ENCODE measurements at places on chromosomes 7 and 10.

DNA sequence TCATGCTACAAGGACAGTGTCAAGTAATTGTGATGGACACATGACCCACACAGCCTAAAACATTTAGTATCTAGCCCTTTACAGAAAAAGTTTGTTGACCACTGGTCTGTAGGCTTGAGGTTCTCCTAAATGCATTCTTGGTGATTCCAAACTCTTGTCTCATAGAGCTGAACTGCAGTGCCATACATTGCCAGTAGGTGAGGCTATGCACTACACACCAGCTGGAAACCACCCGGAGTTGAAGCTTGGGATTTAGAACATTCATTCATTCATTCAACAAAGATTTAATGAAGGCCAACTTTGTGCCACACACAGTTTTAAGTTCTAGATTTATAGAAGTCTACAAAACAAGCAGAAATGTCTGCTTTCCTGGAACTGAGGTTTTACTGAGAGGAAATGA, 77.3 kb upstream of the TCF7L2 start:
- no peak for DNase-seq

DNA sequence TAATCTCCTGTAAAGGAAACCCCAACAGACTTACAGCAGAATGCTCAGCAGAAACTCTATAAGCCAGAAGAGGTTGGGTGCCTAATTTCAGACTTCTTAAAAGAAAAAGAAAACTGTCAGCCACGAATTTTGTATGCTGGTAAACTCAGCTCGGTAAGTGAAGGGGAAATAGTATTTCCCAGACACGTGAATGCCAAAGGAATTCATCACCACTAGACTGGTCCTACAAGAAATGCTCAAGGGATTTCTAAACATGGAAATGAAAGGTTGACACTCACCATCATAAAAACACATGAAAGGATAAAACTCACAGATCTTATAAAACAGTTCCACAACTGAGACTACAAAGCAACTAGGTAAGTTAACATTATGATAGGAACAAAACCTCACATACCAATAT, 68.6 kb downstream of the GLCCI1 start:
- DNase-seq, result no peak

DNA sequence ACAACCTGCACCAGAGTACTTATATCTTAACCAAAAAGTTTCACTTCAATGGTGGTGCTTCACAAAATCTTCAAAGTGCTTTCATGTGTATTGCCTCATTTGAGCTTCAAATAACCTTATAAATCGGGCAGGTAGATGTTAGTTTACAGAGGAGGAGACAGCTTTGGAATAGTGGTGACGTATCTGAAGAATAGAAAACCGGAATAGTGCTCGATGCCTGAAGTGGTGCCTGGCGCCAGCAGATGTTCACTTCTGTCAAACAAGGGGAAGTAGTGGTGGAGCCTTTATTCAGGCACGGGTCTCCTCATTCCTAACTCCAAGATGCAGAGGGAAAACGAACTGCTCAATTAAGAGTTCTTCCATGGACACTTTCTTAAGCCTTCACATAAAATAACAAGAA, 58.1 kb downstream of the NHLRC2 start:
- DNase-seq, result no peak

DNA sequence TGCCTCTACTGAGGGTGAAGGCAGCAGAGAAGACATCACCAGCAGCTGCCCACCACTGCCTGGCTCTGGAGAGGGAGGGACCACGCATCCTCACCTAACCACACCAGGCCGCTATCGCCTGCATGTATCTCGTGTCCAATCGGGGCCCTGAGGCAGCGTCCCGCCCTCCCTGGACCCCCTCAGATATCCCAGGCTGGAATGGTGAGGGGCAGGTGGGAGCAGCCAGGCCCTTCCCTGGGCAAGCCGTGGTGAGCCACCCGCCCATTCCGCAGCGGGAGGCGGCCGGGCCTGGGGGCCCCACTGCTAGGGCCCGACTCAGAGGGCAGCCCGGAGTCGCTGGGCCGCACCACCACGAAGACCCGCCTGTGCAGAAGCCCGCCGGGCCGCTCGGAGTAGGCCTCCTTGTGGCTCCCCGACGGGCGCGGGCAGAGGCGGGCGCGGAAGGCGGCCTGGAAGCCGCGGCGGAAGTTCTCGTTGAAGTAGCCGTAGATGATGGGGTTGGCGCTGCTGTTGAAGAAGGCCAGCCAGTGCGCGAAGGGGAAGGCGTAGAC, 21.6 kb upstream of the PPA1 start:
- DNase-seq, result no peak

- no peak for DNase-seq
Observed at GRCh38 chr10:133097961-133098360, 10.2 kb downstream of the ADGRA1 start.

GRCh38 chr10:78292250-78292981, 258.8 kb downstream of the RPS24 start:
- DNase-seq, result no peak

GRCh38 chr7:35988818-35989217, 164.2 kb upstream of the EEPD1 start:
- no peak for DNase-seq

- DNase-seq, result no peak
Observed at GRCh38 chr7:46153951-46154787, 233.1 kb upstream of the IGFBP3 start.

GRCh38 chr10:103842605-103843004, 12.8 kb downstream of the SH3PXD2A start:
- DNase-seq, result no peak

- DNase-seq, result no peak
Observed at GRCh38 chr7:116802746-116803152, 59.6 kb upstream of the CAPZA2 start.

GRCh38 chr10:36017137-36017536, 375.0 kb upstream of the FZD8 start:
- no peak for DNase-seq

DNA sequence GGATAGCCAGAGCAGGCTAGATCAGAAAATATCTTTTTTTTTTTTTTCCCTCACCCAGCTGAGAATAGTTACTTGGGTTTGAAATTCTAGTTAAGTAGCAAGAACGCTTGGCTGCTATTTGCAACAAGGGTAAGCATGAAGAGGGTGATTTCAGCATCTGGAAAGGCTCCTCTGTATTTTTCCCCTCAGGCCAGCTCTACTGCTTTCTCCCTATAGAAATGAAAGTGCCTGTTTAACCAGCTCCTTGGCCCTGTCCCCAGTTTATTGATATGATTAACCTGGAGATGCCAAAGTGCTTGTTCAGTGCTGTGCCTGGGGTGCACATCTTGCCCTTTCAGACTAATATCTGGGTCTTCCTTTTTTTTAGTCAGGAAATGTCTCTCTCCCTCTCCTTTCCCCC, 37.1 kb downstream of the AP3M1 start:
- DNase-seq, result no peak

GRCh38 chr7:131111792-131112191, 215.9 kb upstream of the MKLN1 start:
- DNase-seq, result no peak

GRCh38 chr10:11284291-11285085, 266.8 kb downstream of the CELF2 start:
- DNase-seq, result no peak

DNA sequence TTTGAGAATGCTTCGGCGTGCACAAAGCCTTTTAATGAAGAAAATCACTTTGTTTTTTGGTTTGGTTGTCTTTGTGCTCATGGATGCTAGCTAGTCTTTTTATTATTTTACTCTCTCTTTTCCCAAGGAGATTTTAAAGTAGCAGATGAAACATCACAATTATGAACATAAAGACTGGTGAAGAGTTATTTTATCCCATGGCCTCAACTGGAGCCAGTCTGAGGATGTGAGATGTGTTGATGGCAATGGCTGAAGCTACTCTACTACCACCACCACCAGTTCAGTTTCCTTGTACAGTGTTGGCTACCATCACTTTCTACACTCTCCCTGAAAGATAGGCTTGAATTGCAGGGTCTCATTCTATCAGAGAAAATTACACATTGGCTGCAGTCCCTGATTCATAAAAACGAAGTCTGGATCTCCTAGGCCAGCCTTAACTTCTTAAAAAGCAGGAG, 494 bp upstream of the HERC4 start:
- no peak for DNase-seq

- DNase-seq, result no peak
Observed at GRCh38 chr7:124603066-124603465, 162.5 kb downstream of the GPR37 start.

- DNase-seq, result no peak
Observed at GRCh38 chr10:28496481-28496961, 36.4 kb upstream of the WAC start.

GRCh38 chr7:57305192-57305748, 144.7 kb upstream of the ZNF716 start:
- no peak for DNase-seq

GRCh38 chr7:92809760-92810573, 26.4 kb downstream of the CDK6 start:
- peak; percentile 77 for DNase-seq

- no peak for DNase-seq
Observed at GRCh38 chr7:24143547-24143946, 140.4 kb upstream of the NPY start.

- DNase-seq, result no peak
Observed at GRCh38 chr7:22629056-22629455, 97.9 kb upstream of the IL6 start.

DNA sequence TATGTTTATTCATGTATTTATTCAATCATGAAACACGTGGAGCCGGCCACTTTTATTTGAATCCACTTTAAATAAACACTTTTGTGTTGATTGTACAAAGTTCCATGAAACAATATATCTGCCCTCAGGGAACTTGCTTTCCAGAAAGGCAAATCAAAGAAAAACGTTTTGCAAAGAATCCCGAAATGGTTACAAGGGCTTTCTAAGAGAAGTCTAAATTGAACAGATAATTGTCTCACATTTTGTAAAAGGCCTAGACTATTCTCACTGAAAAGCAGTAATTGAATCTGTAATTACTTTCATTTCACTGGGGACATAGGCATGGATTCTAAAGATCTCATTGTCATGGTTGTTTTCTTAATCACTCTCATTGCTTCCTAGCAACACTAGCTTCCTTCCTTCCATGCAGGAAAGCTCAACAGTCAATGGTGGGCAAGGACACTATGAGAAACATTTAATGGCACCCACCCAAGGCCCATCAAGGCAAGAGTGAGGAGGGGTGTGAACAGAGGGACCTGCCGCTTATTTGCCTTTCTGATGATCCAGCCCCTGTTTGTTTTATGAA, 622.4 kb upstream of the C7orf33 start:
- DNase-seq, result no peak

- DNase-seq, result no peak
Observed at GRCh38 chr10:69374242-69374641, 42.5 kb downstream of the TACR2 start.

- no peak for DNase-seq
Observed at GRCh38 chr7:54179321-54180029, 362.7 kb upstream of the VSTM2A start.

All from natural killer cell treated with Interleukin-12 subunit alpha and Interleukin-12 subunit beta and Interleukin-15 and Interleukin-18, amount 100 ng/mL, for 72 hours (primary cell).